ENCODE measurements at places on chromosomes 7 and 10. TPM values are rescaled to one million over a fixed set of nuclear protein-coding genes. Genes with fewer than 3 reads are reported as not detected.

DNAH11 gene
- 0.02 TPM for polyA plus RNA-seq

GRCh38 chr7:148883266-148884048 is 634 bp downstream of the EZH2 start:
- DNase-seq: peak; percentile 51

CYP2E1 gene
- polyA plus RNA-seq: not detected

DNA sequence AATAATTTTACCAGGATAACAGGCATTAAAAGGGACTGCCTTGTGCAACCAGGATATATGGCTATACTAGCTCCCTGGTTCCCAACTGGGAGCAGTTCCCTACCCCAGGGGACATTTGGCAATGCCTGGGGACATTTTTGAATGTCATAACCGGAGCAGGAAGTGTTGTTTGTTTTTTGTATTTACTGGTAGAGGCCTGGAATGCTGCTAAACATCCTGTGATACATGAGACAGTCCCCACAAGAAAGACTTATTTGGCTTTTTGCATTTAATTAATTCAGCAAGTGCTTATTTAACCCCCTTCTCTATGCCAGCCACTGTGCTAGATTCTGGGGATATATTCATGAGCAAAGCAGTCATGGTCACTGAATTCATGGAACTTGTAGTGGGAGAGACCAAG is 181.2 kb downstream of the BBS9 start:
- no peak for DNase-seq

GRCh38 chr10:71878327-71879034 is 27.4 kb upstream of the PSAP start:
- no peak for DNase-seq

- no peak for DNase-seq
These were observed 38.0 kb downstream of the PSAP start for GRCh38 chr10:71812913-71813590.

DNA sequence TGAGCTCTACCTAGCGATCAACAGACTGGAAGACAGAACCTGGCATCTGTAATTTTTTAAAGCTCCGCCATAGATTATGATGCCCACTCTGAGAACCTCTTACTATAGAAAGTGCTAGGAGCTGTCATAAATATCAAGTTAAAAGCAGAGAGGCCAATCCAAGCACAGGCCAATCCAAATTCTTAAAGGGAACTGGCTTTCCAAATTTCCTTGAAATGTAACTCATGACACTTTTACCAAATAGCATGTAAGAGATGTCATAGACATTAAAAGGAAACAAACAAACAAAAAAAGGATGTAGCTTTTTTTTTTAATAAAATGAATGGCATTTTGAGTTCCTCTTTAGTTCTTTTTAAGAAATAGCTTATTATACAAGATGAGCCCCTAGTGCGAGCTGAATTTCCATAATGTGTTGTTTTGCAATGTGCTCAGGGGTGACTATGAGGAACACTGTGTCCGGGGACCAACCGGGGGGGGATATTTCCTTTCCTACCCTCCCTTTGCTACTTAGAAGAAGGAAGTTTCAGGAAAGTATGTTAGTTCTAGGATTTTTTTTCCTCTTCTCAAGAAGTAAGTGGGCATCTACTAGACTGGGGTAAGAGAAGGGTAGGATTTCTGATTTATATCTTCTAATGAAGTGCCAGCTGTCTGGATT is 23.7 kb upstream of the MRC1 start:
- no peak for DNase-seq

- DNase-seq: no peak
These were observed 325.9 kb upstream of the NRP1 start for GRCh38 chr10:33660329-33660728.

HOXA7 gene
- polyA plus RNA-seq: not detected

PNLIPRP3 gene
- polyA plus RNA-seq: not detected

DNA sequence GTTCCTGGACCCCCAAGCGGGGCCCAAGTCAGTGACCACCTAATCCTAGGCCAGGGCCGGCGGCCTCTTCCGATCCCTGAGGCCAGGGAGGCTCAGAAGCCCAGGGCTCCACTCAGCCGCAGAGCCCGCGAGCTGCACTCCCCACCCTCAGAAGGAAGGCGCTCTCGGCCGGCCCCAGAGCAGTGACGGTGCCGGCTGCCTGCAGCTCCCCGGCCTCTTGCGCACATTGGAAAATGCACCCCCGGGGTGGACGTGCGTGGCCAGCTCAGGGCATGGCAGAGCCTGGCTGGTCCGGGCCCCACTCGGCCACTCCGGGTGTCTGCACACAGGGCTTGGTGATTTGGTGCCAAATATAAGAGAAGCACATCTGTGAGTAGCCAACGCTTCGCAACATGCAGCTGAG is 269.1 kb downstream of the PTPRN2 start:
- no peak for DNase-seq

GRCh38 chr10:102167861-102168260 is 15.7 kb downstream of the NOLC1 start:
- DNase-seq: no peak

DNA sequence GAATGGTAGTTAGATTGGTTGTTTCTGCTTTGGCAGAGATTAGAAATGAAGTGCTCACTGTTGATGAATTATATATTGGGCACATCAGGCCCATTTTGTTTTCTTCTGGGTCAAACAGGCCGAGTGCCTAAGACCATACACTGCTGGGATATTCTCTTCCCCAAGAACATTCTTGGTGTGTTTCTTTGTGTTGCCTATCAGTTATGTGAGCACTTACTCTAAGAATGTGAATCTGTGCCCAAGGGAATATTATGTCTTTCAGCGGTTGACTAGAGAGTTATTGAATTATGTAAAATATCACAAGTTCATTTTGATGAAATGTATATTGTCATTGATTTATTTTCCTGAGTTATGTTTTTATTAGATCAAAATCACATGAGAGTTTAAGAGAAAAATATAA is 255.5 kb upstream of the SMIM30 start:
- no peak for DNase-seq

DNA sequence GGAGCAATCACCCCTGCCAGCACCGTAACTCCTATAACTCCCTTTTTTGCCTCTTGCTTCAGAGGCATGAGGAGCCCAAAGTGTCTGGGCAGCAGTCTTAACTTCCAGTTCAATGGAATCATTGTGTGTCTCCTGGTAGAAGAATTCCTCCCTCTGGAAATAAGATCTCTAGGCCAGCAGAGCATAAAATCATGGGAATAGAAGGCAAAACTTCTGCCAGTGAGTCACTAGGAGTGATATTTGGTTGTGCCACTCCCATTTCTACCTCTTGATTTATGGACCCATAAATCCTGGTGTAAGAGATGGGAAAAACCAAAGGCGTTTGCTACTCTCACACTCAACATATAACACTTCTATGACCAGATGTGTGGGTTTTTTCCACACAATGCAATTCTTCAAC is 104.9 kb upstream of the FAM180A start:
- no peak for DNase-seq

FAM221A gene
- polyA plus RNA-seq: 4.8 TPM

- DNase-seq: no peak
These were observed 69.3 kb downstream of the CUBN start for GRCh38 chr10:17060289-17060688.

- no peak for DNase-seq
These were observed 334.1 kb downstream of the RPS24 start for GRCh38 chr10:78367751-78368150.
